ENCODE measurements at places on chromosomes 3 and 15.

DNA sequence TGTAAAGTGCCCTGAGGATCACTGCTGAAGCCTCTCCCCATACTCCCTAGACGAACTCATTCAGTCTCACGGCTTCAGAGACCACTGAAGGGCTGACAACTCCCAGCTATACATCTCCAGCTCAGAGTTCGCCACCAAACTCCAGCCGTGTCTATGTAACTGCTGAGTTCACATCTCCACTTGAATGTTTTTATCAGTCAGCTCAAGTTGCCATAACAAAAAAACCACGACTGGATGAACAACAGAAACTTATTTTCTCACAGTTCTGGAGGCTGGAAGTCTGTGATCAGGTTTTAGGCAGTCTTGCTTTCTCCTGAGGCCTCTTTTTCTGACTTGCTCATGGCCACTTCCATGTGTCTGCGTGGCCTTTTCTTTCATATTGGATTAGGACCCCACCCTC, 223.0 kb upstream of the LRRFIP2 start:
- no peak for DNase-seq

- DNase-seq: no peak
Measured at GRCh38 chr15:89457086-89457485, 39.3 kb downstream of the RHCG start.

DNA sequence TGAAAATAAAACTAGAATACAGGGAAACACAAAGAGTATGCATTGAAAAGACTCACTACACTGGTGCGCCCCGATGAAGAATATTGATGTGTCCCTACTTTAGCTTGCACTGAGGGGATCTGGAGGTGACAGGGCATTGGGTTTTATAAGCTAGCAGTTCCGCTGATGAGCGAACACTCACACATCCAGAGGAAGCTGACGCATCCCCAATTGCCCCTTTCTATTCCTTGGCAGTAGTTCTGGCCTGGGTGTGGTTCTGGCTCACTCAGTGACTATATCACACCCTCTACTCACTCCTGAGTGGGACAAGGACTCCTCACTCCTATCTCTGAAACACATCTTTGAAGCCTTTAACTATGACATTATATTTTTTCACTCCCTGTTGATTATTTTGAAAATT, 71.0 kb downstream of the B3GNT5 start:
- no peak for DNase-seq

DNA sequence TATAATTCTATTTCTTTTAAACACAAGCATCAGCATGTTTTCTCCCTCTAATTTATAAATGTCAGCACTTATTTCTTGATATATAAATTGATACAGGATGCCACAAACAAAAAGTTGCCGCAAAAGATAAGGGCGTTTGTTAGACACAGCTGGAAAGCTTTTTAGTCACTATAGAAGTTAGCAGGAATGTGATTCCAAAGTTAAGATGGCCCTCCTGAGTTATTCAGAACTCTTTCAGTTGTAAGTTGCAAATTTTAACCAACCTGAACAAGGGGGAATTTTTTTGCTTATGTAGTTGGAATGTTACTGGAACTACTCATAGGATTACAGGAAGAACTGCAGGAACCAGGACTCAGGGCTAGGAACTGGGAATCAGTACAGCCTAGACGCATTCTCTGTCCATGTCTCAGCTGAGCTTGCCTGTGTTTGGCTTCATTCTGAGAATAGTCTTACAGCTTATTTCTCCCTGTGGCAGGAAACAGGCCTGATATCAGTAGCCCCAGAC, 166.3 kb downstream of the VGLL4 start:
- no peak for DNase-seq
